ENCODE measurements at places on chromosomes 6 and 20.

DNA sequence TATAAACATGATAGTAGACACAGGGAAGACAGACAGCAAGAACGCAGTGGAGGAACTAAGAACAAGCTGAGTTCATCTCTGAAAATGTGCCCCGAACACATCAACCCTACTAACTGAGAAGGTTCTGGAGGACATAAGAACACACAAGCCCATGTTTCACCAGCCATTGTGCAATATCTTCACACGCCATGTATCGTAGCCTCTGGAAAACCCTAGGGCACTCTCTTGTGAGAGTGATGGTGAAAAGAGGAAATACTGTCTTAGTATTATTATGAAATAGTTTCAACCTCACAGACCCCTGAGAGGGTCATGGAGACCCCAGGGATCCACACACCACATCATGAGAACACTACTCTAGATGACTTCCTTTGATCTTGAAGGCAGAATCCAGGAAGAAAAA is 26.1 kb upstream of the FOXF2 start:
- no peak for DNase-seq

DNA sequence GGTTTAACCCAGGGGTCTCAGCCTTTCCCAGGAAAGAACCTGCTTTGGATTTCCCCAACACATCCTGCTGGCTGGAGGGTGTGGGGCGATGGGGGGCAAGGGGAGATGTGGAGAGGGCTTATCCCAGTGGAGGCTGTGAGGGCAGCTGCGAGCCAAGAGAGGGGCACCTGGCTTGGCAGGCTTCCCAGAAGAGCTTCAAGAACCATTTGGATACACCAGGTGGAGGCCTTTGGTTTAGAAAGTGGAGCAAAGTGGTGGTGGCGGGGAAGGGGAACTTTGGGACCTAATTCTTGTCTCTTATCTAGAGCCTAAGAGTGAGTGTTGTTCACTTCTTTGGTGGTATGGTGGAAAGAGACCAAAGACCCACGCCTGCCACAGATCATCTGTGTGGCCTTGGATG is 12.4 kb downstream of the CD40 start:
- no peak for DNase-seq

DNA sequence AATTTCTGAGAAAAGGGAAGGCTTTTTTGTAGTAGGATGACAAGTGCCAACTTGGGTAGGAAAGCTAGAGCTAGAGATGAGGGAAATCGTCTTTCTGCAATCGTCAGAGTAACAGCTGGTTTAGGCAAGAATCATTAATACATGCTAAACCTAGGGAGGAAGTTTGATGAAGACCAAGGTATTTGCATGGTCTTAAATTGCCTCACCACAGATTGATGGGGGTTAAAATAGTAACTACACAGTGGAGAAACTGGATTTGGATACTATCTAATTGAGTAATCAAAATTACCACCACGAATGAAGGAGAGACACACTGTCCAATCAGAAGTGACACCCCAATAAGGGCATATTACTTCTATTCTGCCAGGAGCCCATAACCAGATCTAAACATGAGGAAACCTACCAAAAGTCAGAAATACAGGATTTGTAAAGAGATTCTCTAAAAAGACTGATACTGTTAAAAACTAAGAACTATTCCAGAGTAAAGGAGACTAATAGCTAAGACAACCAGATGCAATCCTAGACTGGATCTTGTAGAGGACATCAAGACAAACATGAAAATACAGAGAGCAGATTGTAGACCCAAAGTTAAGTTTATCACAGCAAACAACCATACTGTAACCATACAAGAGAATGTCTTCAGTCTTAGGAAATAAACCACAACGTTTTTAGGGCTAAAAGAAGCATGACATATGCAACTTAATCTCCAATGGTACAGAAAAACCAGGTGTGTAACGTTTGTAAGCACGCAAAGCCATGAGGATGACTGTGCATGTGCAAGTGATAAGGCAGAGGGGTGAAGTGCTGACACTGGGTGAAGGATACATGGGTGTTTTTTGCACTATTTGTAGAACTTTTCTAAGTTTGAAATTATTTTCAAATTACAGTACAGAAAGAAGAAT is 21.8 kb downstream of the SNX5 start:
- DNase-seq, result no peak

GRCh38 chr6:92810913-92811312 is 608.4 kb downstream of the EPHA7 start:
- DNase-seq, result no peak

DNA sequence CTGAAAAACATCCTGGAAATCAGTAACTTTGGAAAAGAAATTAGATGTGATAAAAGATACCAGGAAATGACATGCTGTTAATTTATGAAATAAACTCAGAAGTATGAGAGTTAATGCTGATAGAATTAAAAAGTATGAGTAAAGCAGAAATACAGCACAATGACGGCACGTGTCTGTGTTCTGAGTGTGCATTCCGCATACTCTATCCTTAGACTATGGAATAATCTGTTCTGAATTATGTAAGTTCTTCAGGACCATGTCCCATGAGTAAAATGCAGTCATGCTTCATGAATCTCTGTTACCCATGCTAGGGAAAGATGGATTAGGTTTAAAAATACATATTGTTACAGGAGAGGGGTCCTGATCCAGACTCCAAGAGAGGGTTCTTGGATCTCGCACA is 21.7 kb downstream of the HECA start:
- no peak for DNase-seq

DNA sequence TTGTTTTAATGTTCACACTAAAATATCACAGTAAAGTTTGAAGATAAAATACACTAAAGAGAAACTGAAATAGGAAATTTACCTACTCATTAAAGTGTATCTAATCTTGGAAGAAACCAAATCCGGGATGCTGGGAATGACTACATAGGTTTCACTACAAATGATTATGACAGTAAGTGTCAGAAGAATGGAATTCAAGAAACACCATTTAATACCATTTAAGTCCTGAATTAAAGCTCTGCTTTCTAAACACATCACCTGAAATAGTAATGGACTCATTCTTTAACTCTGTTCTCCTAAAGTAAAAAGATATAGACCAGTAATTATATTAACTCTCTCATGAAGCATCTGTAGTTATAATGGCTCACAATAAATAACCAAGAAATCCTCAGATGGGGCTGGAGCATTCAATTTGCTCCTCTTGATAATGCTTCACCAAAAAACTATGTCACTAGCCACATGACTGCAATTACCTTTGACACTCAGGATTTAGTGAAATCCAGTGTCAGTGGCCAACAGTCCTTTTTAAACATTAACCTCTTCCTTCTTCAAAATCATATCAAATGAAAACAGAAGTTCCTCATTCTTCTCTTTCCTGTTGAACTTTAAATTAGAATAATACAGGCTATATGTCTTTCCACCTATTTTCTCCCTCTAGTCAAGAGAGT is 41.4 kb downstream of the MAP7 start:
- DNase-seq, result no peak

DNA sequence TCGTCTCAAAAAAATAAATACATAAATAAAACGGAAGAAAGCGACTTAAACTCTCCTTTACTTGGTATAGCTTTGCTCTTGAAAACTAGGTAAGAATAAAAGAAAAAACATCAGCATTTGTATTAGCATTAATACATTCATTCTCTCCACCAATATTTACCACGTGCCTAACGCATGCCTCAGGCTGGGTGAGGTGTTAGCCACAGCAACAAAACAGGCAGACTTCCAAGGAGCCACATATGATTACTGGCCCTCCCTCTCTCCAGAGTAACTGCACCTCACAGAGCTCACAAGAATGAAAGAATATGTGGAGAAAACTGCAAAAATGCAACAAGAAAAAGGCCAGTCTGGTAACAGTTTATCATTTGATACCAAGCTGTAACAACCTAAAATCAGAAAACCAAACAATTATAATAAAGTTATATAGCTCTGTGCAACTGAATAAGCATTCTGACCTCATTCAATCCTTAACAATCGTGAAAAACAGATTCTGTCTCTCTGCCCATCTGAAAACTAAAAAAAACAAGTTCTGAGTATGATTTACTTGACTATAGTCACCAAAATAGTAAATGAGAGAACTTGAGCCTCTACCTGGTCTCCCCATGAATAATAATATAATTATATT is 5.2 kb downstream of the NAPB start:
- DNase-seq, result no peak

DNA sequence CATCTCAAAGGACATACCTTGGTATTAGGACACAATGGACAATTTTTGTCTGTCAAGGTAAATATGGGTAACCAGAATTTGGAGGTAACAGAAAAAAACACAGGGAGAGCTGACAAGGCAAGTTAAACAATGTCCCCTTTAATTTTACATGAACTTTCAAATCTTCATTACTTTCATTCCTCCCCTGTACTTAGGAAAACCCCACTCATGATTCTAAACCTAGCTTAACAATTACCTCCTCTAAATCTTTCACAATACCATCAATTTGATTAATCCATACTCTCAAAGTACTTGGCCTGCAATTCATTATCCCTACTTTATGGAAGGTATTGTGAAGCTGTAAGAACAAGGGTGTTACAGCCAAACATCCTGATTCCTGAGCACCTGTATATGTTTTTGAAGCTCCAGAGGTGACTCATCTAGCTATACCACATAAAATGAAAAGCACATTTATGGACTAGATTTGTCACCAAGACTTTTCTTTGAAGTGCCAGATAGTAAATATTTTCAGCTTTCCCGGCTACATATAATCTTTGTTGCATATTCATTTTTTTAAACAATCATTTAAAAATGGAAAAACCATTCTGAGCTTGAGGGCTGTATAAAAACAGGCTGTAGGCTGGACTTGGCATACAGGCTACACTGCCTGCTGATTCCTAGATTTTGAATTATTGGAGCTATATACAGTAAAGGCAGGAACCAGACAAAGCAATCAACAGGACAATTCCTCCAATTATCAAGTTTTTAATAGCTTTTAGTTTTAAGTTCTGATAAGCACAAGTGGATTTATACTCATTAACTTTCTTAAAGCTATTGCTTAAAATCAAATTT is 22.9 kb downstream of the DEK start:
- no peak for DNase-seq

DNA sequence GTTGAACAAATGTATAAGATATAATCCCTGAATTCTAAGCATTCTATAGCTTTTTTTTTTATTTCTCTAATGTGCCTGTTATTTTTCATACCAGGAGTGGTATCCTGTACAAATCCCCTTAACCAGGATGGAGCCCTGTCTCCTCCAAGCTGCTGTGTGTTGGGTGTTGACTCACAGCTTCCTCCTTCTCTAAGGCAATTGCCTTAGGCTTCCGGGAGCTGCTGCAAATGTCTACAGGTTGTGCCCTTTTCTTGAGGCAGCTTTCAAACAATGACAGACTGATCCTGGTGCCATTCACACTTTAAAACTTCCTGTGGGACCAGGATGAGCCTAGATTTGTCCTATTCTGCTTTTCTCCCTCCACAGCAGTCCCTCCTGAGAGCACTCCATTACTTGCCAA is 173.2 kb downstream of the BTBD3 start:
- no peak for DNase-seq

- DNase-seq, result no peak
Measured at GRCh38 chr6:50724381-50725124, 11.2 kb downstream of the TFAP2D start.

DNA sequence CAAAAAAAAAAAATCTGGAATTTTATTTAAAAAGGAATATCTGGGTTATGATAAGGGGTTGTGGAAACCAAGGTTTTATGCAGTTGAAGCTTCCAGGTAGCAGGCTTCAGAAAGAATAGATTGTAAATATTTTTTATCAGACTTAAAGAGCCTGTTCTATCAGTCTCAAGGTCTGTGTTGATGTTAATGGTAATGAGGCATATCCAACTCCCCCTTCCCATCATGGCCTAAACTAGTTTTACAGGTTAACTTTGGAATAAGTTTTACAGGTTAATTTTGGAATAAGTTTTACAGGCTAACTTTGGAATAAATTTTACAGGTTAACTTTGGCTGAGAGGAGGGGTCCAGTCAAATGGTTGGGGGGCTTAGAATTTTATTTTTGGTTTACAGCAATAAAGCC is 92.4 kb downstream of the CD24 start:
- no peak for DNase-seq

DNA sequence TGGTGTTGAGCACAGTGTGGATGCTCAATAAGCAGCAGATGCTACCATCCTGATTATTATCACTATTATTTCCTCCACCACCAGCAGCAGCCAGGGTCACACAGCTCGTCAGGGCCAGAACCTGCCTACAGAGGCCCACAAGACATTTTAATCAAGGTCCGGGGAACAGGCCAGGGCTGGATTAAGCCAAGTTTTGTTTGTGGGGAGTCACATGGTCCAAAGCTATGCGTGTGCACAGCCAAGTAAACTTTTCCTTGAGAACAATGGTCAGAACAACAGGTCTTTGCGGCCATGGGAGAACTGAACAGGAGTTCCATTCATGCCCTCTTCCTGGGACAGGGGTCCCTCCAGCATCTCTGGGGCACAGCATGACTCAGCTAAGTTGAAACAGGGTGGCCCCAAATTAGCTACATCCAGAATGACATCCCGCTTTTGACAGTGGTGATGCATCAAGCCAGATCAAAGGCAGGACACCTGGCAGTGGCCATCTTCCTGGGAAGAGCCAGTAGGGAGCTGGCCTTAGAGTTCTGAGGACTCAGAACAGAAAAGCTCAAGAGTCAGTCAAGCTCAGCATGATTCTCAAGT is 11.7 kb downstream of the SNTA1 start:
- no peak for DNase-seq

DNA sequence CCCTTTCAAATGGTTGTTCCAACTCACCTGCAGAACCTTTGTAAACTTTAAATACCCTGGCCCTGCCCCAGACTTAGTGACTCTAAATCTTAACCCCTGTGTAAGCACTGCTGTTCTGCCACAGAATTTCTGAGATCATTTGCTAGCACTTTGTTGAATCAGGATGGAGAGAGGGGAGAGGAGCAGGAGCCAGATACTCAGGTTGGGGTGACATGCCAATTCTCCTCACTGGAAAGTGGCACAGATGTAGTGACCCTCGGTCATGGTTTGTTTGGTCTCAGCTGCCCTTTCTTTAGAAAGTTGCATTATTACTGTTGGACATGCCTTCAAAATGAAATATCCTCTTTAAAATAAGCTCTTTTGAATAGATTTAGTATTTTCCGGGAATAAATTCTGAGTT is 168.0 kb downstream of the ZFAND3 start:
- DNase-seq, result no peak

- DNase-seq, result no peak
Measured at GRCh38 chr20:56627122-56628014, 1.7 kb upstream of the TFAP2C start.

GRCh38 chr6:134020071-134020470 is 32.4 kb downstream of the SLC2A12 start:
- DNase-seq, result no peak
